ENCODE measurements at places on chromosomes 7 and 10.

DNA sequence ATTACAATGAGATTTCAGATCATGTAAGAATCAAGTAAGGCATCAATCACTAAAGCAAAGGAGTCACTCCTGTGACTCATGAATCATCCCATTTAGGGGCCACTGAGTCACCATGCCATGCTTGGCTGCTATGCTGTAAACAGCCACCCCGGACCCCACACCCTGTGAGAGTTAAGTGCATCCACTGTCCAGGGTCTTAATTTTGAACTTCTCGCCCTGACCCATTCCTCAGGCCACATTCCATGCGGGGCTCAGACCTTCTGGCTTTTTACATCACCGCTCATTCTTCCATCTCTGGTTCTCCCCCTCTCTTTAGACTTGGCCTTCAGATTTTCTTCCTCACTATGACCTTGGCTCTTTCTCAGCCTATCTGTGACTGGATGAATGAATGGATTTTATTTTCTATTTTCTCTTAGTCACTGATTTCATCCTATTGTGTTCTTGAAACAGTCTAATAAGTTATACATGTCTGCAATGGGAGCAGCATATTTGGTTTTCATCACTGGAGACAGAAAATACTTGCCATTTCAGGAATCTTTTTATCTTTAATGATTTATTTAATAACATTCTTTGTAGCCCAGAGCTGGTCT, 239.6 kb downstream of the SKIDA1 start:
- DNase-seq: no peak

- no peak for DNase-seq
Measured at GRCh38 chr7:24877790-24878311, 102.1 kb downstream of the OSBPL3 start.

- DNase-seq: no peak
Measured at GRCh38 chr7:130152493-130153210, 52.6 kb downstream of the TMEM209 start.

DNA sequence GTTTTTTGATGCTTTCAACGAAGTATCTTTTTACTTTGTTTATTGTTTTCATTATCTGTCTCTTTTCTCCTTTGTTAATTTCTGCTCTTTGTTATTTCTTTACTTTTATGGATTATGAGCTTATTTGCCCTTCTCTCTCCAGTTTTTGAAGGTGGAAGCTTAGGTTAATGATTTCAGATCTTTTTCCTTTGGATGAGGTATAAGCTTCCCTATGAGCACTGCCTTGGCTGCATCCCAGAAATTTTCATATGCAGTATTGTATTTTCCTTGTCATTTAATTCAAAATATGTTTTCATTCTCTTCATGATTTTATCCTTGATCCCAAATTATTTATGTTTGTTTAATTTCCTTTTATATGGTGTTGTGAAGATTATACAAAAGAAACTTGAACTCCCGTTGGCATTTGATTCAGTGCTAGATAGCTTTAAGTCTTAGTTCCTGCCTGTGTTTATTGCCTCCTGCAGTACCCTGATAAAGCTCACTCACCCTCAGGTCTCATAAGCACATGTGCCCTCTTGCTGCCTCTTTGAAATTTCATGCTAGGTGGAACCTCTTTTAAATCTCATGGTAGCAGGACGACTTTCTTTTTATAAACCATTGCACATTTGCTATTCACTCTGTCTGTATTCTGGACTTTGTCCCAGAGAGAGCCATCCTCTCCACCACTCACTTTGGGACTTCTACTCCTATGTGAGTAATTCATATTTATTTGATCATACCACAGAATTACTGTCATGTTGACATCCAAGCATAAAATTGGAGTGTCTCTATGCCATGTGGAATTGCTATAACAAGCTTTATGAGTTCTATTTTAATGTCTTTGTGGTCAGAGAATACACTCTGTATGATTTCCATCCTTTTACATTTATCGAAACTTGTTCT, 23.0 kb upstream of the CEP41 start:
- no peak for DNase-seq

GRCh38 chr7:150388709-150389531, 9.8 kb downstream of the ZNF775 start:
- no peak for DNase-seq

- no peak for DNase-seq
Measured at GRCh38 chr10:79018521-79019011, 50.2 kb upstream of the ZMIZ1 start.

- peak; percentile 15 for DNase-seq
Measured at GRCh38 chr10:112951359-112952281, 1.6 kb downstream of the TCF7L2 start.

DNA sequence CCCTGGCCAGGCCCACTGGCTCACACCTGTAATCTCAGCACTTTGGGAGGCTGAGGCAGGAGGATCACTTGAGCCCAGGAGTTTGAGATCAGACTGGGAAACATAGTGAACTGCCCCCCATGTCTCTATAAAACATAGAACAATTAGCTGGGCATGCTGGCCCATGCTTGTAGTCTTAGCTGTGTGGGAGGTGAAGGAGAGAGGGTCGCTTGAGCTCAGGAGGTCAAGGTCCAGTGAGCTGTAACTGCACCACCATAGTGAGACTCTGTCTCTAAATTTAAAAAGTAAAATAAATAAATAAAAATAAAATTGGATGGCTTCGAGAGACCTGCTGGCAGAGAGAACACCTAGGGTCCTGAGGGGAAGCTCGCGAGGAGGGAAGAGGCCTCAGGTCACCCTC, 69.9 kb upstream of the PARD3 start:
- DNase-seq: no peak

DNA sequence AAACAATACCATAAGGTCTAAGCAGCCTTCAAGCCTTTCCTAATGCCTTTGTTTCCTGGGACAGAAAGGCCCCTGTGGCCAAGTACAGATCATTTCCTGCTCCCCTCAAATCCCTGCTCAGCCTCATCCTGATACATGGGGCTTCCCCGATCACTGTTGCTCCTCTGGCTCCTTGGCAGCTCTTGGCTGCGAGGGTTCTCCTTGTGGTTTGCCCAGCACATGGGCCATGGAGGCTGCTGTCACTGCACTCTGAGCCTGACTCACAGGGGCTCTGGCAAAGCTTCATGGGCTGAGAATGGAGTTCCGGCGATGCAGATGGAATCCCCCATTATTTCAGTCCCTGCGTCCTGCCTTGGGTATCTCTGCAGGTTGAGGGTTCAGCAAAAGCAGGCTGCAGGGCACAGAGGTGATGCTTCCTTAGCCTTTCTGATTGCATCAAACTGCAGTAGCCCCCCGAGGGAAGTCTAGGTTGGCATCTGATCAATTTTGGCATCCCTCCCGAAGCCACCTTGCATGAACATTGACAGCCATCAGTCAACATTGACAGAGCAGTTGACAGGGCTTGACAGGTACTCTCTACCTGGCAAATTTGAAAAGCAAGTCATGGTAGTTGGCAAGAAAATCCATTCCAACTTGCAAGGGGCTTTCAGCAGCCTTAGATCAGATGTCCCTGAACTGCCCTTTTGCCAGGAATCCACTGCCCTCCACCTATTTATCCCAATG, 168.6 kb downstream of the GFRA1 start:
- no peak for DNase-seq

GRCh38 chr10:82934429-82934828, 1059.4 kb downstream of the NRG3 start:
- no peak for DNase-seq

- DNase-seq: no peak
Measured at GRCh38 chr7:7185371-7185989, 3.1 kb downstream of the C1GALT1 start.

DNA sequence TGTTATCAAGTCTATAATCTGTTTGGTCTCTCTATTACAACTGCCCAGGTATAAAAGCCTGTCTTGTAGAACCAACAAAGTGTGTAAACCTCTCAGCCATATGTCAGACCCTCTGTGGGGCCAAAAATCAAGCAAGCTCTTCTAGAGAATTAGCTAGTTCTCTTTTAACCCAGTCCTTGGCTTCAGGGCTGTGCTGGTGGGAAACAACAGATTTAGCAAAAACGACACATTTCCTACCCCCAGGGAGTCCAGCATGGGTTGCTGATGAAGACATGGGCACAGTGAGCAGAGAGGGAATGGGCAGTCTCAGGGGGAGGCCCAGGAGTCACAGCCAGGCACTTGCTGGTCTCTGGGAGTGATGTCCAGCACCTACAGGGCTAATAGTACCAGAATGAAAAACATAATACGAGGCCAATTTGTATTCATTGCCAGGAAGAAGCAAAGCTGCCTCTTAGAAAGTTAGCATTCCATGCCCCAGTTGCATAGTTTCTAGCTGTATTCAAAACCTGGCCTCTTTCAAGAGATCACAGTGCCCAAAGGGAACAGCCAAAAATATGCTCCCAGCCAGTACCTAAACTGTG, 80.1 kb downstream of the FRMD4A start:
- DNase-seq: no peak

GRCh38 chr10:64007157-64007556, 486.0 kb downstream of the REEP3 start:
- no peak for DNase-seq

DNA sequence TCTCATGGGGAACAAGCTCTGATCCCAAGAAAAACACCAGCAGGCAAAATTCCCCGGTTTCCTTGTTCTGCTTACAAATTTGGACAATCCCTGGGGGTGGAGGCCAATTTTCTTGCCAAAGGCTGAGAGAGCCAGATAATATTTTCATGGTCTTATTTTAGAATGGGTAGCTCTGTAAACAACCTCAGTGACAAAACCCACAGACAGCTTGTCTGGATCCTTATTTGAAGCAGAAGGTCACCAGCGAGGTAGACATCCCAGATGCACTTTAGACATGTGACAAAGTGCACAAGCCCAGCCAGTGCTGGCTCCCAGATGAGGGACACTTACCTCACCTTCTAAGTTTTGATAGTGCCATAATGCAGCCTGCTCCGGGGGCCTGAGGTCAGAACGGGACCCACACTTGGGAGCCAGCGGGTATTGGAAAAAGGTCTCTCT, 102.6 kb upstream of the DDC start:
- DNase-seq: no peak

DNA sequence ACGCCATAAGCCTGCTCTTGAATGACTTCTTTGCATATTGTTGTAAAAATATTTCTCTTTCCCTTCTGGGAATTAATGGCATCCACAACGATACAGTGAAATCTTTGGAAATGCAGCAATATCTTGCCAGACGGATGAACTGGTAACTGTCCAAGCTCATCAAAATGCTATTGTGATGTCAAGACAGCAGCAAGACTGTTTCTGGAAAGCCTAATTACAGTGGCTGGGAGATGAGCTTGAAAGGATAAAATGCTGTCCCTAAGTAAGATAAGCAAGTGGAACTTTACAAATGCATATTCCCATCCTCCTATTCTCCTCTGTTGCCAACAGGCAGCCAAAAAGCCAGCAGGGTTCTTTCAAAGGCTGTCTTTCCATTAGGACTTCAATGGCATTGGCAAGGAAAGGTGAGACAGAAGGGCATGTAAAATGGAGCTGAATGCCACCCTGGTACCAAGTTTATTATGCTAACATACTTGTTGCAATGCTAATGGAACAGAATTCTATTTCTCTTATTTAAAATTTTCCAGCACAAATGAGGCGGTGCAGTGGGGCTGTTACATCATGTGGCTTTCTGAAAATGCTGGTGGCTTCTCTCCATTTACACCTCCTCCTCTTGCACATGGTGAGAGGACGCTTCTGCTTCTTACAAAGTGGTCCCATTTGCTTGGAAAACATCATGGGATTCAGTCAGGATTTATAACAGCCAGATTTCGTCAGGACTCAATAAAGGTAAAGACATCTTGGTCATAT, 178.3 kb upstream of the PTER start:
- no peak for DNase-seq

GRCh38 chr7:103919272-103919868, 70.1 kb downstream of the RELN start:
- DNase-seq: no peak

DNA sequence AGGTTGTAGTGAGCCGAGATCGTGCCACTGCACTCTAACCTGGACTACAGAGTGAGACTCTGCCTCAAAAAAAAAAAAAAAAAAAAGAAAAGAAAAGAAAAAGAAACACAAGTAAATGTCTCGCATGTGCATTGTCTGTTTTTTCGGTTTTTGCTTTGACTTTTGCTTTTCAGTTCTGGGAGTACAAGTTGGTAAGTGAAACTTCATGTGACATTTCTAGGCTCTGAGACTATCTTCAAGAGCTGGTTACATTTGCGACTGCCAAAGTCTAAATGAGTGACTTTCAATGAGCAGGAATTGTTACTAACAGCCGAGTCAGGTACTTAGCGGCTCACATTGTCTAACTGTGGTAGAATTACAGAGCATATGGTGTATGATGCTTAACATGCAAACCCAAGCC, 107.0 kb upstream of the CELF2 start:
- no peak for DNase-seq

DNA sequence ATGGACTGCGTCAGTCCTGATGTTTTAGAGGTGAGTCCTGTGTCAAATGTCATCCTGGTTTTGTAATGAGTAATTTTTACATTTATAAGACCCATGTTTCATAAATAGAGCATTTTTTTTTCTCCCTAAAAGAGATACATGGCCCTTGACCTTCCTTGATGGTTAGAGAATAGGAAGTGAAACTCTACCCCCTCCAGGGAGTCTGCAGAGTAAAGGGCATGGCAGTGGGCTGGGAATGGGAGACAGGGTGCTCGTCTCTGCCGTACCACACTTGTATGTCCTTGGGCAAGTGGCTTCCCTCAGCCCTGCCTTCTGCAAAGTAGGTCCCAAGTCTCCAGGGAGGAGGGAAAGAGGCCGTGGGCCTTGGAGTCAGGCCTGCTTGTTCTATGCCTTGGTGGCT, 63.9 kb downstream of the WDFY4 start:
- no peak for DNase-seq

GRCh38 chr7:129605960-129606614, 5.4 kb upstream of the NRF1 start:
- no peak for DNase-seq

- no peak for DNase-seq
Measured at GRCh38 chr10:89427629-89428028, 13.3 kb downstream of the IFIT5 start.

DNA sequence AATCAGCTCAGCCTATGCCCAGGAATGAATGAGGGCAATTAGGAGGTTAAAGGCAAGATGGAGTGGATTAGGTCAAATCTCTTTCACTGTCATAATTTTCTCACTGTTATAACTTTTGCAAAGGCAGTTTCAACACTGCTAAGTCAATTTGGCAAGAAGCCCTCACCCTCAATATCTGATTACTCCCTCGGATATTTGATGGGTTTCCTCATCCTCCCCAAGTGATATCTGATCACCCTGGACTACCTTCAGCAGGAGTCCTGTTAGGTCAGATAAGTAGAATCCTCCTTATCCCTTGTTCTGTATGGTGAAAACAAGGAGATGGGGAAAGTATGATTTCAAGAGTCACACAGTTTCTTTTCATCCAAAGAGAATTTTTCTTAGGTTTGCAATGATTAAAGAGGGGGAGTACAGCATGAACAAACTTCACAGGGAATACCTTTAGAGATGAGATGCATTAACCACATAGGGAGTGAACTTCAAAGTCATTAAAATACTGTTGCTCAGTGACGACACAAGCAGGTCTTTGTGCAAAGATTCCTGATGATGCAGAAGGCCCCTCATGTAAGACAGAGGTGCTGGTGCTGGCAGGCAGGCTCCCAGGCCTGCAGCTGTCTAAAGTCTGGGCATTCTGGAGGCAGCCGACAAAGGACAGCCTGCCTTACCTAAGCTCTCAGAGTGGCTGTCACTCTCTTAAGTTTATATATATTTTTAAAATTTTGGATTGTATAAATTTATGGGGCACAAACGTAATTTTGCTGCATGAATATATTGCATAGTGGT, 75.4 kb upstream of the POM121L12 start:
- no peak for DNase-seq
